G401 (cell line): ENCODE measurements at places on chromosomes 2 and 18. TPM values are rescaled to one million over a fixed set of nuclear protein-coding genes. Genes with fewer than 3 reads are reported as not detected.

- DNase-seq, result no peak
Measured at GRCh38 chr18:49185623-49186022, 234.9 kb upstream of the SMAD7 start.

DNA sequence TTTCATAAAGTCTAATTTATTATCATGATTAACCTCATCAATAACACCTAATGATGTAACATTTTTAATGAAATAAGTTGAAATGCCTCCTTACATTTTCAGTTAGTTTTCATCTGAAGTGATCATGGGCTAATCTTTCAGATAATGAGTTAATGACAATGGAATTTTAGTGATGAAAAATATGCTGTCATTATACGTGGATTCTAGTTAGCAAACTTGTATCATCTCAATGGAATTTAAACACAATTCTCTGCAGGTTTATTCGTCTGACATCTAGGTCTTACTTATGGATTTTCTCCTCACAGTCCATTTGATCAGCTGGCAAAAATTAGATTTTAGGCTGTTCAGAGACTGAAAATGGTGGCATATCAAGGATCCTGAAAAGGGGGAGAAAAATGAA is 885.0 kb downstream of the SLC4A3 start:
- no peak for DNase-seq

DNA sequence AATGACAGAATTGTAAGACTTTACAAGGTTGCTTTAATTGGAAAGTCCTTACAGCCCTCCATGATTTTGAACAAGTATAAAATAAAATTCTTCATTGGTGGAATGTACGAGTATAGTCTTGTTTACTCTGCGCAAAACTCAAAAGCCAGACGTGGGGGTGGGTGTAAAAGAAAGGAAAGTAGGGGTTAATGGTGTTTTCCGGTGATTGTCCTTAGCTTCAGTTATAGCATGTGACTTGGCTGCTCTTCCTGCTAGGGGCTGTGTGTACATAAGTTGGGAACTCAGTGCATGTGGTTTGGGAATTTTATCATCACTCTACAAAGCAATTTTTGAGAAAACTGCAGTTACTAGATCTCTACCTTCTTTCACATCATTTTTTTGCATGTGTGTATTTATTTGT is 82.4 kb upstream of the CAVIN2 start:
- no peak for DNase-seq

GRCh38 chr2:23789012-23789411 is 137.9 kb downstream of the ATAD2B start:
- DNase-seq, result no peak

KLHL14 gene
- total RNA-seq, result not detected in 2 replicates

- DNase-seq, result no peak
Measured at GRCh38 chr2:206572725-206573124, 69.6 kb upstream of the FAM237A start.

GRCh38 chr2:172869861-172870260 is 134.2 kb downstream of the RAPGEF4 start:
- DNase-seq, result no peak

EPHA4 gene
- not detected in 2 replicates for total RNA-seq

- peak; percentile 11 for DNase-seq
Measured at GRCh38 chr18:56139792-56140254, 498.6 kb downstream of the TXNL1 start.

GRCh38 chr18:63253014-63253413 is 66.6 kb downstream of the BCL2 start:
- DNase-seq, result no peak

DNA sequence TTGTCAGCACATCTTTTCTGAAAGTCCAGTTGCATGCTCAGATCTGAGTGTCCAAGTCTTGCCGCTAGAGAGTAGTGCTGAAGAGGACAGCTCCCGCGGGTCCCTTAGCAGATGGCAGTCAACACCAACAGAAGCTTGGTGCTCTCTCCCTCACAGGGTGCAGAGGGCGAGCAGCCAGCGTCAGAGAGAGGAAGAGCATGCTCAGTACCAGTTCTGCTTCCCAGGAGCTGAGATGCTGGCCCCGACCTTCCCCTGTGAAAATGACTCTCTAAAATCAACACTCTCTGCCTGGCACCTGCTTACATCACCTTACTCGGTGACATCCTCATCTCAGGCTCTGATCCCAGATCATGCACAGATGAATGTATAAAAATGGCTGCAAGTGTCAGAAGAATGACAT is 86.0 kb upstream of the TWIST2 start:
- DNase-seq, result peak; percentile 80

DPYSL5 gene
- total RNA-seq, result 4.4 and 4.8 TPM in 2 replicates

- DNase-seq, result no peak
Measured at GRCh38 chr18:61503688-61504087, 170.5 kb downstream of the CDH20 start.

ANKAR gene
- 1.7 and 8.1 TPM in 2 replicates for total RNA-seq

IL36A gene
- total RNA-seq, result not detected in 2 replicates

DNA sequence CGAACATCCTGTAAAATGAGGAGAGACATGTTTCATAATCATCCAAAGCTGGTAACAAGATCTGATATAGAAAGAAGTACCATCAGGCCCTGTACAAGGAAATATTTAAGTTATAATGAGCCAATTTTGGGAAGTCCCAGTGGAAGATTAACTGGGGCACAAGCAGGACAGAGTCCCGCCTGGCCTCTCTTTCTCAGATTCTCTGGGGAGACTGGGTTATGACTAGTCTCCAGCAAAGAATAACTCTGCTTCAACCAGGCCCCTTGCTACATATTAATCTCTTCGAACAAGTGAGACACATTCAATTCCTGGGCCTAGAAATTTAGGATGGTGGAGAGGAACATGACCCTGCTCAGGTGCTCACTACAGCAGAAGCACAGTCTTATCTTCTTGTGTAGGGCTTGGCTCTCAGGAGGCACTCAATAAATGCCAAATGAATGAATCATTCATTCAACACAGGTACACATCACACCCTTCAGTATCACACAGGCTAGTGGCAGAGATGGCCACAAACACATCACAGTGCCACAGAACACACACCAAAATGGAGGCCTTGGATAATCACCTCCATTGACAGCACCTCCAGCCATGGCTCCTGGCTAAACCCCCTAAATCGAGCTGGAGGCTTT is 46.4 kb upstream of the RNF152 start:
- DNase-seq, result no peak

TUBA3E gene
- total RNA-seq, result not detected in 2 replicates

GRCh38 chr18:58694221-58694620 is 23.0 kb downstream of the MALT1 start:
- no peak for DNase-seq

ACKR3 gene
- total RNA-seq, result not detected in 2 replicates

SATB2 gene
- not detected in 2 replicates for total RNA-seq

DNA sequence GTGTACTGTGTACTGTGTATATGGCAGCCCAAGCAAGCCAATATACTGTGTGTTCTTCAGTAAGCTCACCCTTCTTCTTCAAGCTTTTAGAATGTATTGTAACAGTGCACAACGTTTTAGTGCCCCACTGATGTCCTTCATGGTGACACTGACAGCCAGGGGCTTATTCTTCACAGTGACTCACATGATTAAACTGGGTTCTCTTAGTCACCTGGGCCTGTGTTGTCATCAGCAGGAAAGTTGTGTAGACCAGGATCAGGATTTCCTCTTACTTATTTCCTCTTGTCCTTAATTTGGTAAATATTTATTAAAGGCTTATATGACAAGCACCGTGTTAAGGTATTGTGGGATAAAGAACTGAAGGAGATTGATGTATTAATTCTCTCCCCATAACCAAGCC is 67.9 kb upstream of the THOC1 start:
- DNase-seq, result no peak

DNA sequence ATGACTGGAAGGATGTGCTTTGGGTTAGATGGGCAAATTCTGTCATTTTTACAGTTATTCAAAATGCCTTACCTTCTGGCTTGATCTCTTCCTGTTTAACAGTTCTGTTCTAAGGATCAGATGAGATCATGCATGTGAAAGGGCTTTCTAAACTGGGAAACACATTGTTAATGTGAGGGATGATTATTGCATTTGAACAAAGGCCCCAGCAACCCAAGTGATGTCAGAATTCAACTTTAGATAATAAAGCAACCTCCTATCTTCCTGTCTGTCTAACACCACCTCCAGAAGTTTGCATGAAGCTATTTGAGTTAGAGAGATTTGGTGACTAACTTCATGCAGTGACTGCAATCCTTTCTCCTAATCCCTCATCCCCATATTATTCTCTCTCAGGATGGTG is 77.8 kb upstream of the B3GNT2 start:
- no peak for DNase-seq

GRCh38 chr2:11983870-11984269 is 237.4 kb downstream of the LPIN1 start:
- no peak for DNase-seq
